Glutamatergic neuron (in vitro differentiated cells): ENCODE measurements at places on chromosomes 6 and 20. TPM values are rescaled to one million over a fixed set of nuclear protein-coding genes. Genes with fewer than 3 reads are reported as not detected.

GRCh38 chr6:141210901-141211300 lies 921.8 kb upstream of the GJE1 start:
- no peaks in the 10 kb centered on the region for H3K27me3 ChIP-seq
- no peaks in the 10 kb centered on the region for H3K36me3 ChIP-seq
- no peak overlapping the region for H3K4me3 ChIP-seq
- no peak for DNase-seq
- no peaks in the 10 kb centered on the region for H3K4me1 ChIP-seq

- H3K4me3 ChIP-seq = no peak overlapping the region
- H3K27me3 ChIP-seq = peaks cover 5% of the 10 kb centered on the region
- peaks cover 2% of the 10 kb centered on the region for H3K4me1 ChIP-seq
- DNase-seq = no peak
Observed at GRCh38 chr6:157635388-157636244, 187.4 kb upstream of the SNX9 start.

DNA sequence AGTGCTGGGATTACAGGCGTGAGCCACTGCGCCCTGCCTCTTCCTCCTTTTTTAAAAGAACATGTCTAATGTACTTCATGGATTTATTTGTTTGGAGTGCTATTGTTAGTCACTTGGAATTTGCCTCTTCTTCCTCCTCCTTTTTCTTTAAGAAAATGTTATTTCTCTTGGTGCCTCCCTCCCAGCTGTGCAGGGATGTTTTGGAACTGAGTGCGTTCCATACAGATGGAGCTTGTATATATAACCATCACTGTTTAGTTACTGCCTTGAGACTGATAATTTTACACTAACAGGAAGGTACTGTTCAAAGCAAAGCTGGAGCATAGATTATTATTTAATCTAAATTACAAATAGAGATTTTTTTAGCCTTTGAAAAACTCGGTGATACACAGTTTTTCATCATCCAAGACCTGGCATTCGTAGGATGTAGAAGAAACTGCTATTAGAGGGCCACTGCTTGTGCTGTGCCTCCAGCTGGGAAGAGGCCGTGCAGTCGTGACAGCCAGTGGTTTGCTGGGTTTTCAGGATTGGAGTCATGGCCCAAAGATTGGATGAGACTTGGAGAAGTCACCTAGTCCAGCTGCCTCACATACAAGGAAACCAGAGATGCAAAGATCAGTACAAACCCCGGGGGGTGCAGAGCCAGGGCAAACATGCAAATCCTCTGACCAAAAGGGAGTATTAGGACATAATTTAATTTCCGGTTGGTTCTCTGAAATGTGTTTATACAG lies 123.1 kb downstream of the PLEKHG1 start:
- peaks cover 4% of the 10 kb centered on the region for H3K27me3 ChIP-seq
- no peaks in the 10 kb centered on the region for H3K36me3 ChIP-seq
- H3K4me3 ChIP-seq = no peak overlapping the region
- peaks cover 14% of the 10 kb centered on the region for H3K4me1 ChIP-seq
- DNase-seq = no peak

GRCh38 chr6:133128191-133128590 lies 113.0 kb upstream of the EYA4 start:
- no peaks in the 10 kb centered on the region for H3K27me3 ChIP-seq
- no peaks in the 10 kb centered on the region for H3K36me3 ChIP-seq
- peaks cover 15% of the 10 kb centered on the region for H3K4me1 ChIP-seq

MLN gene
- not detected for total RNA-seq

DNA sequence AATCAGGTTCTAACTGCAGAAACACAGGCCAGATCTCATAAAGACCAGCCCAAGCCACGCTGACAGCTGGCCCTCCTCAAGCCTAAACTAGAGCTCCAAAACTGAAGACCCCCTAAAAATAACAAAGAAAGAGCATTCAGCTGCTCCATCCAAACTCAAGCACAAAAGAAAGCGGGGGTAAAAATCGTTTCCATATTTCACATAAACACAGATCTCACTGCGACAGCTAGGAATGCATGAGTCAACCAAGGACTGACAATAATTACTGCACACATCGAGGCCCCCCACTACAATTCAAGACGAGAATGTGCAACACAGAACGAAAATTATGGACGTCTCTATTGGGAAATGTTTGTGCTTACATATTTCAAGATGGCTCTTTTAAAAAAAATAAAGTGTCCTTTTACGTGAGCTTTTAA lies 31.1 kb downstream of the CNKSR3 start:
- peaks cover 6% of the 10 kb centered on the region for H3K4me1 ChIP-seq
- no peak for DNase-seq
- no peaks in the 10 kb centered on the region for H3K36me3 ChIP-seq
- no peak overlapping the region for H3K27ac ChIP-seq
- peaks cover 3% of the 10 kb centered on the region for H3K27me3 ChIP-seq
- no peak overlapping the region for H3K4me3 ChIP-seq

PHACTR1 gene
- 50.7 TPM for total RNA-seq

DNA sequence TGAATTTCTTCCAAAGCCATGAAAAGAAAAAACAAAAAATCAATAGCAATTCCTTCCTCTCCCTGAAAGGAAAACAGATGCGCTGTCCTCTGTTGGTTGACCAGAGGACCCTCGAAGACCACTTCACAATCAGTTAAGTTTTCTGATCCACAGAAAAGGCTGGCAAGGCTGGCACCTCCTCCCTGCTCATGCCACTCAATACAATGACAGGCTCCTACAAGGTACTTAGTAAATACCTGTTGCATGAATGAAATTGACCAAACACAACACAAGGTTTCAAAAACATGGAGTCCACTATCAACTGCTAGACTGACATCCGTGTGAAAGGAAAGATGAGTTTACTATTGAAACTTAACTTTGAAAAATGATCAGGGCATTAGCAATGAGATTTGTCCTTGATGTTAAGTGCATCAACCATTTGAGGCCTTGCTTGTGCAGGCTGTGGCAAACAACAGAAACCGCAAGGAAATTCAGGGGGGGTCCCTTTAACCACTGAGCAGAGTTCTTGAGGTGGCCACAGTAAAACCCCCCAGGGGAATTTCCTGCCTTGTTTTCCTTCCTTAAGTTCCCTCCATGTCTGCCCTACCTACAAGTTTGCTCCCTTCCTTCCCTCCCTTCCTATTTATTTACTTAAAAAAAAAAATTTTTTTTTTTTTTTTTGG lies 27.9 kb upstream of the RTF2 start:
- peaks cover 3% of the 10 kb centered on the region for H3K27me3 ChIP-seq
- no peak overlapping the region for H3K27ac ChIP-seq
- DNase-seq = no peak

FOXO3 gene
- 30.3 TPM for total RNA-seq

CLPSL2 gene
- not detected for total RNA-seq

- no peaks in the 10 kb centered on the region for H3K36me3 ChIP-seq
- no peak for DNase-seq
- H3K27ac ChIP-seq = no peak overlapping the region
- no peaks in the 10 kb centered on the region for H3K4me1 ChIP-seq
- no peak overlapping the region for H3K4me3 ChIP-seq
- no peaks in the 10 kb centered on the region for H3K27me3 ChIP-seq
Observed at GRCh38 chr20:43388268-43389002, 69.3 kb upstream of the SRSF6 start.

DNA sequence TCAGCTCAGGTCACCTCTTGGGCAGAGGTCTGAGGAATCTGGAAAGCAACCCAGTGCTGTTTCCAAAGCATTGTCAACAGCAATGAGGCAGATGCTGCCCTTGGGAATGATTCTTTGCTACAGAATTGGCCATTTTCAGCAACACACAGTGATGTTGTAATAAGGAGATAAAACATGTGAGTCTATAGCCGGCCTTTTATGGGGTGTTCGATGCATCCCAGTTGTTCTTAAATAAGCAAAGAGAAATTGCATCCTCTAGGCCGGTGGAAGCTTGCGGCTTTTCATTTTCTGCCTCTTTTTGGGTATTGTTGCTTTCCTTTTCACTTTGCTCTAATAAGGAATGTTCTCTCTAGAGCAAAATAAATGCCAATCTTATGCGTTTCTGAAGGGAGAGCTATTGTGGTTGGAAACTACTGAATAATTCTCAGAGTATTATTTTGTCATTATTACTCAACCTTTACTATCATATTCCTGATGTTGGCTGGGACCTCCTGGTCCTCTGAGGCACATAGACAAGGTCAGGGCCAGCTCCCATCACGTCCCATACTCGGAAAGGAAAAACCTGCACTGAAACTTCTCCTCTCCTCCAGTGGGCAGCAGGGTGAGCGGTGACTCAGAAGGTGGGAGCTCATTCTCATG lies 214.2 kb downstream of the CDH26 start:
- H3K27ac ChIP-seq = no peak overlapping the region
- no peaks in the 10 kb centered on the region for H3K36me3 ChIP-seq
- H3K27me3 ChIP-seq = no peaks in the 10 kb centered on the region

- no peaks in the 10 kb centered on the region for H3K36me3 ChIP-seq
- peak overlapping the region; percentile 0 for H3K4me3 ChIP-seq
- H3K27me3 ChIP-seq = no peaks in the 10 kb centered on the region
- H3K4me1 ChIP-seq = peaks cover 48% of the 10 kb centered on the region
- no peak for DNase-seq
- H3K27ac ChIP-seq = peak overlapping the region; percentile 62
Observed at GRCh38 chr6:1908784-1909183, 299.1 kb downstream of the FOXC1 start.

NFKBIE gene
- 15.3 TPM for total RNA-seq

LY6G6C gene
- total RNA-seq = 1.8 TPM

DNA sequence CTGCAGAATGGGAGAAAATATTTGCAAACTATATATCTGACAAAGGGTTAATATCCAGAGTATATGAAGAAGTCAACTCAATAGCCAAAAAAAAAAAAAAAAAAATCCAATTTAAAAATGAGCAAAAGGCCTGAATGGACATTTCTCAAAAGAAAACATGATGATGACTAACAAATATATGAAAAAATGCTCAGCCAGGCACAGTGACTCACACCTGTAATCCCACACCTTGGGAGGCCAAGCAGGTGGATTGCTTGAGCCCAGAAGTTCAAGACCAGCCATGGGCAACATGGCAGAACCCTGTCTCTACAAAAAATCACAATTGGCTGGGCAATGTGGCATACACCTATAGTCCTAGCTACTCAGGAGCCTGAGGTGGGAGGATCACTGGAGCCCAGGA lies 2.1 kb upstream of the ECHDC1 start:
- peaks cover 19% of the 10 kb centered on the region for H3K36me3 ChIP-seq
- no peak overlapping the region for H3K4me3 ChIP-seq
- peaks cover 2% of the 10 kb centered on the region for H3K27me3 ChIP-seq
- no peak for DNase-seq
- no peak overlapping the region for H3K27ac ChIP-seq

COL19A1 gene
- total RNA-seq = 0.78 TPM

- no peaks in the 10 kb centered on the region for H3K27me3 ChIP-seq
- H3K27ac ChIP-seq = no peak overlapping the region
- H3K4me1 ChIP-seq = no peaks in the 10 kb centered on the region
- DNase-seq = no peak
- H3K36me3 ChIP-seq = no peaks in the 10 kb centered on the region
Observed at GRCh38 chr20:25018425-25018824, 25.9 kb upstream of the APMAP start.

DEFB124 gene
- total RNA-seq = not detected

RHAG gene
- total RNA-seq = not detected

CNKSR3 gene
- total RNA-seq = 2.0 TPM

- H3K4me3 ChIP-seq = peak overlapping the region; percentile 95
- peaks cover 8% of the 10 kb centered on the region for H3K4me1 ChIP-seq
- H3K27ac ChIP-seq = peak overlapping the region; percentile 72
- no peak for DNase-seq
- peaks cover 3% of the 10 kb centered on the region for H3K27me3 ChIP-seq
Observed at GRCh38 chr20:2103461-2104153, 2.0 kb downstream of the STK35 start.

TSPO2 gene
- not detected for total RNA-seq

GRCh38 chr6:2229742-2230141 lies 15.7 kb downstream of the GMDS start:
- no peak overlapping the region for H3K4me3 ChIP-seq
- H3K36me3 ChIP-seq = no peaks in the 10 kb centered on the region
- H3K4me1 ChIP-seq = no peaks in the 10 kb centered on the region
- no peak overlapping the region for H3K27ac ChIP-seq

SFTA2 gene
- total RNA-seq = not detected

POM121L2 gene
- total RNA-seq = not detected

GRCh38 chr20:56809668-56810067 lies 180.6 kb downstream of the TFAP2C start:
- peaks cover 7% of the 10 kb centered on the region for H3K27me3 ChIP-seq
- peaks cover 12% of the 10 kb centered on the region for H3K4me1 ChIP-seq
- no peak overlapping the region for H3K4me3 ChIP-seq
- DNase-seq = no peak
